ENCODE measurements at places on chromosomes 4 and X.

GRCh38 chrX:109487640-109488039, 5.8 kb upstream of the GUCY2F start:
- no peak for DNase-seq

DNA sequence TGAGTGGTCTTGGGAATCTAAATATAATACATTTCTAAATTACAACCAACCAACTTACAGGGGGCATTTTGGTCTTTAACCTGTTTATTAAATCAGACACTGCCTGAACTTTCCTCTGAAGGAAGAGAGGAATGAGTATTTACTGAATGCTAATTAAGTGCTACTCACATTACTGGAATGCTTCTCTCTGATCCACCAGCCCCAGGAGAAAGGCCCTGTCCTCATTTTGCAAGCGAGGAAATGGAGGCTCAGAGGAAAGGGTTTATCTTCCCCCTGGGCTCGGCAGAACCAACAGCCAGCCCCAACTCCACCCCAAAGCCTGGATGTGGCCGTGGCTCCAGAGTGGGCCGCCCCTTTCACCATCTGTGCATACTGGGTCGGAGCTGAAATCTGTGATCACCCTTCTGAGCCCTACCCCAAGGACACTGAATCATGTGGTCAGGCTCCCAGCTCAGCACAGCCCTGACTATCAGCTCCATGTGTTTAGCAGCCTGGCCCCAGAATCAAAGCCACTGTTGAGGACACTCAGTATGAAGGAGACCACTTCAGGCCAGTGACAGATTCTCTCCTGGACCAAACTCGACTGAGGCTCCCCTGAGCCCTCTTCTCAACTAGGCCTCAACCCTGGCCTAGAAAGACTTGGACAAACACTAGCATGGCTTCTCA, 56.7 kb upstream of the ENPP6 start:
- DNase-seq = no peak

DNA sequence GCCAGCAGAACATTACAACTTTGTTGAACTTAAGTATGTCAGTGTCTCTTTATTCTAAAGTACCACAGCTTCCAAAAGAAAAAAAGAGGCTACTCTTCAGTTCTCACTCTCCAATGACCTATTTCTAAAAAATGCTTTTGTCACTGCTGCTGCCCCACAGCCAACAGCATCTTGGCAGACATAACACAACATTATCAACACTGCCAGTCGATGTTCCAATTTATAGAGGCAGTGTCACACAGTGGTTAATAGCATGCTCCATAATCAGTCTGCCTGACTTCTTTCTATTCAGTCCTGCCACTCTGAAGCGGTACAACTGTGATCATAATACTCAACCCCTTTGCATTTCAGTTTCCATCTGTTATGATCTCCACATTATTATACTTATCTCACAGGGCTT, 69.2 kb downstream of the PLS3 start:
- no peak for DNase-seq

- no peak for DNase-seq
These were observed 28.3 kb upstream of the MSANTD1 start for GRCh38 chr4:3220476-3221183.

GRCh38 chrX:329291-329910, 10.8 kb upstream of the GTPBP6 start:
- no peak for DNase-seq

GRCh38 chr4:72418458-72418857, 150.6 kb downstream of the ADAMTS3 start:
- no peak for DNase-seq

GRCh38 chrX:155871934-155872333, 9.2 kb upstream of the VAMP7 start:
- no peak for DNase-seq

DNA sequence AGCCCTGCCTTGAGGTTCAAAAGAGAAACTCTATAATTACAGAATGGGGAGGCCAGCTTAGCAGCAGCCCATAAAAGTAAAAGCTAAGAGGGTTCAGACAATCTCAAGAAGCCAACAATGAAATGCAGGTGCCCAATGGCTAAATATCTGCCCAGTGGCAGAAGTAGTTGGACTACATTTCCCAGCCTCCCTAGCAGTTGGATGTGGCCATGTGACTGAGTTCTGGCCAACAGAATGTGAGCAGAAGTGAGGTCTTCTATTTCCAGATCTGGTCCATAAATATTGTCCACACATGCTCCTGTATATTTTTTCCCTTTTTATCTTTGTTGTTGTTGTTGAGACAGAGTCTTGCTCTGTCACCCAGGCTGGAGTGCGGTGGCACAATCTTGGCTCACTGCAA, 127.9 kb upstream of the NHS start:
- DNase-seq = no peak

- no peak for DNase-seq
These were observed 276.1 kb downstream of the CFAP299 start for GRCh38 chr4:80611678-80611979.

DNA sequence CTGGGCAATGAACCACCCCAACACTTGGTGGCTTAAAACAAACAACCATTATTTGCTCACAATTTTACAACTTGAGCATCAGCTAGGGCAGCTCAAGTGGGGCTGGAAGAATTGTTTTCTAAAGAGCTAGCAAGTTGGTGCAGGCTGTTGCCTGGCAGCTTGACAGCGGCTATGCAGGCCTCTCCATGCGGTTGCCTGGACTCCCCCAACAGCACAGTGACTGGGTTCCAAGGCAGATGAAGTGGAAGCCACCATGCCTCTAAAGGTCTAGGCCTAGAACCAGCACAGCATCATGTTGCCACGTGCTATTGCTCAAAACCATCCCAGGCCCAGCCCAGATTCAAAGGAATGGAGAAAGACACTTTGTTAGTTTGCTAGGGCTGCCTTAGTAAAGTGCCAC, 114.8 kb downstream of the BCOR start:
- no peak for DNase-seq

DNA sequence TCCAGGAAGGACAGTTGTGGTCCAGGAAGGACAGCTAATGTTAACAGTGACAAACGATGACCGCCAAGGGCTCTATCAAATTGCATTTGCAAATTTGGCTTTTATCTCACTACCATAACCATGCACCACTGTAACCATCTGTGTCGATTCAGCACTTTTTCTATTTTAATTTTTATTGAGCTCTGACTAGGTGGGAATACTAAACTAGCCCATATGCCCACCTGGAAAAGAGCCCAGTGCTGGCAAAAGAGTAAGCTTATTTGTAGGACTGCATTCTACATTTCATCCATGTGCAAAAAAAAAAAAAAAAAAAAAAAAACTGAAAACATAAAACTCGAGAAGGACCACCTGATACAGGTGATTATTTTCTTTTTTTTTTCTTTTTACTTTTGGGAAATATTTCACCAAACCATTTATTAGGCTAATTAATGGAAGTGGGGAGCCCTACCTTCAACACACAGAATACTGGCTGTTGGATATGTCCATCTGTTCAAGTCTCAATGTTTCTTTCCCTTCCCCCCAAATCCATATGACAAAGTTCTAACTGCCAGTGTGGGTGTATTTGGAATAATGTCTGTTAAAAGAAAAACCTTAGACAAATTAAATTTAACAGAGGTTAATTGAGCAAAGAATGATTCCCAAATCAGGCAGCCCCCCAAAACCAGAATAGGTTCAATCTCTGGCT, 99.5 kb upstream of the MXRA5 start:
- DNase-seq = no peak
